CD4-positive, alpha-beta T cell treated with Interleukin-2 at 100 ng/mL for 4 hours (primary cell): ENCODE measurements at places on chromosomes 12 and 14.
A peak's percentile ranks its signal among the peaks of the same experiment; 100 is the strongest.

GRCh38 chr12:113651662-113652061, 180.0 kb upstream of the LHX5 start:
- no peak for DNase-seq

GRCh38 chr14:105388976-105389375, 9.4 kb upstream of the TEX22 start:
- DNase-seq: no peak

DNA sequence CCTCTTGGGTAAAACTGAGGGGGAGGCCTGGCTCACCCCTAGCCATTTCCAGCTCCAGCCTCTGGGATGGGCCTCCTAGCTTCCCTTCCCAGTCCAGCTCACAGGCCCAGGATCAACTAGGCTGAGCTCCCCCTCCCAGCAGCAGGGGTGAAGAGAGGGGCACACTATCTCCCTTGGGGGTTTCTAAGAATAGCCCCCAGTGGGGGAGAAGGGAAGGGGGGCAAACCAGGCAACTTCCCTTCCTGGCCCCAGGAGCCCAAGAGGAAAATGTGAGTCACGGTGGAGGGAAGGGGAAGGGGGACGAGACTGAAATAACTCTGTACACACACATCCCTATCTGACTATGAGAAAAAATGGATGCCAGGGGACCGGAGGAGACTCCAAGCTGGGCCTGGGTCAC, 9.0 kb downstream of the ADCY6 start:
- no peak for DNase-seq

DNA sequence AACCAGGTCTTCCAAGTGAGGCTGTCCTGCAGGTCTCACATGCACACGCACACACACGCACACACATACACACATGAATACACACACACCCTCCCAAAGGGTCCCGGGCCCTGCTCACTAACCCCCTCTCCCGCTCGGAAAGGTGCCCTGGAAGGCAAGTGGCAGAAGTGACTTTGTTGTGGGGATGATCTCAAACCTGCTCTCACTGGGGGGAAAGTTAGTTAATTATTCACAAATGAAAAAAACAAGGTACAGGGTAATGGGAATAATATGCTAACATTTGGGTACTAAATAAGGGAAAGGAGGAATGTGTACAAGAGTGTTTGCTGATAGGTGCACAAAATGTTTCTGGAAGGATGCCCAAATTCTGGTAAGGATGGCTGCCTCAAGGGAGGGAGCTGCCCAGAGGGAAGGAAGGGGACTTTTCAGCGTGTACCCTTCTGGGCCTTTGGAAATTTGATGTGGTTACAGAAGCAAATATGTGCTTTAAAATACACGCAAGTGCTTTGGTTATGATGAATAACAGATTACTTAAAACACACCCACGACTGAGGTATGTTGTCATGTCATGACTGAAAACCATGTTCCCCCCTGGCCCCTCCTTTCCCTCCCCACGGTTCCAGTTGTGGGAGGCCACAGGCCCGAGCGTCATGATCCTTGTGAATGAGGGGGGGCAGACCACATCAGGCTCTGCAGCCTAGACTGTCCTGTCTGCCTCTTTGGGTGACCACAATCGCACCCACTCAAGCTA, 43.3 kb upstream of the PLEKHG6 start:
- no peak for DNase-seq

DNA sequence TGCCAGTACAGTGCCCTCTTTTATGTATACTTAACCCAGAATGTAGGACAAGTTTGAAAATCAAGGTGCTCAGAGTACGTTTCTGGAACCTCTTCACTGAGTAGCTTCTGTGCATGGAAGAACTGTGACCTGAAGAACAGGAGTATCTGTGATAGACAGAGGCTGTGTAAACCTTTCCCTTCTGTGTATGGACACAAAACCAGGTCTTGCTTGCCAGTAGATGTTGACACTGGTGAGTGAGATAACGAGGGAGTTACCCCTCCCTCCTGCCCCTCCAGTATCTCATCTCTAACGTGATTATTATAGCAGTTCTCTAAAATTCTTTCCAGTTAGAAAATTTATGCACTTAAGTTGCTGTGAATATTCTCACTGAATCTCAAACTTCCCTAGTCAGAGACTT, 170.8 kb downstream of the RPL10L start:
- no peak for DNase-seq

GRCh38 chr14:35257809-35258208, 34.4 kb upstream of the PSMA6 start:
- no peak for DNase-seq

- DNase-seq: no peak
Observed at GRCh38 chr14:38521591-38521990, 265.7 kb upstream of the CLEC14A start.

GRCh38 chr12:28776913-28777422, 372.1 kb upstream of the FAR2 start:
- DNase-seq: no peak

GRCh38 chr12:2094597-2094996, 41.8 kb downstream of the CACNA1C start:
- no peak for DNase-seq

DNA sequence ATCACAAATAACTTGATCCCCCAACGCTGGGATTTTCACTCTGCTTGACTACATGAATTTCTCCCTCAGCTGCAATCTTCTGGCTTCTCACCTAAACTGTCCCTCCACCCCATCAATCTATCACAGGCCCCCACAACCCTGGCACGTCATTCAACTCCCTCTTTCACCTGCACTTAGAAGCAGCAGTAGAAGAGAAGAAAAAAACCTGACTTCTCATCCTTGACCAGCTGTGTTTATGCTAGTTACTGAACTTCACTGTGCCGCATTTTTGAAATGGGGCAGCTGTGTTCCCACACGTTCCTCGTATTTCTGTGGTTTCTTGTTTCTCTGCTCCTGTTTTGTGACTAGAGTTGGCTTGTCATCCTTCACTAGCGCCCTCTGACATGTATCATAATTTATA, 35.0 kb downstream of the ITPR2 start:
- no peak for DNase-seq

DNA sequence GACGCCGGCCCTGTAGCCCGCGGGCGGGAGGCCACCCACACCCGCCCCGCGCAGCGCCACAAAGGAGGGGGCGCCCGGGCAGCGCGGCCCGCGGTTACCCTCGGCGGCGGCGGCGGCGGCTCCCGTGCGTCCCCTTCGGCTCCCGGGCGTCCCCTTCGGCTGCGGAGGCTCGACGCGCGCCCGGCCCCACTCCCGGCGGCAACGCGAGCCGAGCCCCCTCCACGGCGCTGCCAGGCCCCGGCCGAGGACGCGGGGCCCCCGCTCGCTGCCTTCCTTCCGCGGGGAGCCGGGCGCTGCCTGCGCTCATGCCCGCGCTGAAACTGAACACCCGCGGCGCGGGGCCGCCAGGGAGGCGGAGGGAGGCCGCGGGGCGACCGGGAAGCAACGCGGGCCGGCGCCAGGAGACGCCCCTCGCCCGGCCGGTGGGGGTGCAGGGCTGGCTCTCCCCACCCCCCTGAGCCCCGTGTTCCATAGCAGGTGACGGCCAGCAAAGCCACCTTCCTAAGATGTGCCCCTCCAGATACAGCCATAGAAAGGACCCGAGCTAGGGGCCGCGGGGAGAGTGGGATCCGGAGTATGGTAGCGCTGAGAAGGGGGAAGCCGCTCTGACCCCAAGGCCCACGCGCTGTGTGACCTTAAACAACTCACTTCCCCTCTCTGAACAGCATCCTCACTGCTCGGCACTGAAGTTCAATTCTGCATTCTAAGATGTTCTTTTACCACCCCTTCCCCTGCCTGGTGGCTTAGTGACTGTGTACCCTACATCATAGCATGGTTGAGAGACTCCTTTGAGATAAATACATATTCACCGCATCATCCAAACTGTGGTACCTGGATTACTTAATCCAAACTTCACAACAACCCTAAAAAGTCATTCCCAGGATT, 42.8 kb downstream of the KDM2B start:
- peak; percentile 16 for DNase-seq

- no peak for DNase-seq
Observed at GRCh38 chr12:82554529-82554928, 132.2 kb upstream of the TMTC2 start.

DNA sequence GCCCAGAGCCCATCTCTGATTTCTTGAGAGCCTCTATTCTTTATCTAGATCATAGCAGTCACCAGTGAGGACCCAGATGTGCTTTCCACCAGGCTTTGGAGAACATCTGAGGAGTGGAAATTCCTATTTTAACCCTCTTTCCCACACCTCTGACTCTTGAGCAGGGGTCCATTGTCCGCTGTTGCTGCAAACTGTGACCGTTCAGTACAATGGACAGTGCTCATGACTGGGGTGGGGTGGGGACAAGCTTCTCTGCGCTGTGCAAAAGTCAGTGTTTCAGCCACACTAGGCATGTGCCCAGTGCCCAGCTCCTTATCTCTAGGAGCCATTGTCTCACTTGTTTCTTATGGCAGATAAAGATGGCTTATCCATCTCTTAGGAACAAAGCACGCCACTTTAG, 16.9 kb upstream of the KRT7 start:
- no peak for DNase-seq

DNA sequence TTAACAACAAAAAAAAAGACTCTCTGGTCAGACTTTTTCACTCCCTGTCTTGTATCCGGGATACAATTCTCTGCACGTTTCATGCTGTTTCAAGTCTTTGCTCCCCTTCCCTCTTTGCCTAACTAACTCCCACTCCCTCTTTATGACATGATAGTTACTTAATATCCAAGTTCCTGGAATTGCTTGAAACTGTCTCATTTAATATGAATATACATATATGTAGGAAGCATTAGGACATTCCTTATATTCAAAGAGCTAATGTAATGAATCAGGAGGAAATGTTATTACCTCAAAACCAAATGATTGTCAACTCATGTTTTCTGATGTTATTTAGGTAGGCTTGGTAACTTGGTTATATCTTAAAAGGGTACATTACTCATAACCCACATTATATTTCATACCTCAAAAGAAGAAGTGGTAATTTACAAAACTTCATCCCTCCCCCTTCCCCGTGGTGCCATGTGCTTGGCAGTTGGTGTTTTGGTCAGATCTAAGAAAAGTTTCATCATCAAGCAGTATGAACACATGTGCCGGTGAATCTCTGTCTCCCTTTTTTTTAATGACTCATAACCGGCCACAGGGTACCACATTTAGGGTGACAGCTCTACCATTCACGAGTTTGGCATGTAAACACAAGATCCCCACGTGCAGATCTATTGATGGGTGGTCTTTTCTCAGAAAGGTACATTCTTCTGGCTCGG, 56.5 kb downstream of the HCAR2 start:
- DNase-seq: peak; percentile 63

- peak; percentile 86 for DNase-seq
Observed at GRCh38 chr12:57741844-57742738, 2.7 kb upstream of the TSPAN31 start.

DNA sequence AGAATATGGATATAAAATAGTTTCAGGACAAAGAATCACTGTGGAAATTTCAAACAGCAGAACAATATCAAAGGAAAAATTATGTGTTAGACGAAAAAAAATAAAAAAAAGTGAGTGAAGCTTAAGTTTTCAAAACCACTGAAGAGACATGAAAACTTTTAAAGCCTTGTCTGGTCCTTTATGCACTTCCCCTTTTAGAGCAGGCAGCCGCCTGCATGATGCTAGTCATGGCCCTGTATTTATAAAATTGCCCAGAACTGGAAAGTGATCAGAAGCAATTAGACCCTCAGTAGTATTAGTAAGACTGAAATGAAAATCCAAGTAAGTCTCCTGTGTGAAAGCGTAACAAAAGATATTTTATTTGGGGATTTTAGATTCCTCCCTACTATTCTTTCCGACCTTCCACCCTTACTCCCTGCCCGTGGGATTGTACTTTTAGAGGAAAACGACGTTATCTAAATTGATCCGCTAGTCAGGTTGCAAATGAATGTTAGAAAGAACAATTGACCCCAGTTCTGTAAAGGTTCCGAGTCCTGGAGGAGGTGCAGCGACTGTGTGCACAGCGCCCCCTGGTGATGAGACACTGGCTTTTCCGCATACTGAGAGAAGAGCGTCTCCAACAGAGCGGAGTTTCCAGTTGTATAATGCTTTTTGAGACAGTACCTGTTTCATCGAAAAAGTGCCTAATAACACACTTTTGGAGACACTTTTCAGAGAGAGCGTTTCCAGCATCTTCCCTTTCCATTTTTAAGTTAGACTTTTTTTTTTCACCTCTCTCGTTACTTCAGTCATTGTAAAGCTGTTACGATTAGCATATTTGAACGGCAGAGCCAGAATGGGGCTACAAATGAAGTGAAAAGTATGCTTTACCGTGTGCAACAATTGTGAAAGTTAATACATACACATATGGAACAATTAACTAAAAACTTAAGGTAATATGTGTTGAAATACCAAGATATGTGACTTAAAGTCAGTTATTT, 12.4 kb downstream of the MGST1 start:
- DNase-seq: no peak

- no peak for DNase-seq
Observed at GRCh38 chr12:67714648-67715047, 66.1 kb downstream of the DYRK2 start.

DNA sequence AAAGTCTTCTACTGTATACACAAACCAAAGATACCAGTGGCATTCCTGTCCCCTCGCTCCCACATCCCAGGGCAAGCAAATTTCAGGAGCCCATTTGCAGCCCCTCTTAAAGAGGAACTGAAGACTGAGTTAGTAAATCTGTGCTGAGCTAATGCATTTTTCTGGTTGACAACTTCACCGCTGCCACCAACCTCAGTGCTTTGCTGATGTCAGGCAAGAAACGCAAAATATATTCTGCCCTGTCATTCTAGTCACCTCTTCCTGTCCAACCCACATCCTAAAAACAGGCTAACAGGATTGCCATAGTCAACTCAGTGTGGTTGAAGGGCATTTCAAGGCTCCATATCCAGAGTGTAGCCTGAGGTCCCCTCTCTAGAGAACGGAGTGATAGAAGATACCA, 59.4 kb upstream of the FICD start:
- DNase-seq: no peak

GRCh38 chr12:45658020-45658419, 71.5 kb upstream of the ARID2 start:
- DNase-seq: no peak

- DNase-seq: no peak
Observed at GRCh38 chr12:41635626-41636364, 447.7 kb downstream of the PDZRN4 start.

DNA sequence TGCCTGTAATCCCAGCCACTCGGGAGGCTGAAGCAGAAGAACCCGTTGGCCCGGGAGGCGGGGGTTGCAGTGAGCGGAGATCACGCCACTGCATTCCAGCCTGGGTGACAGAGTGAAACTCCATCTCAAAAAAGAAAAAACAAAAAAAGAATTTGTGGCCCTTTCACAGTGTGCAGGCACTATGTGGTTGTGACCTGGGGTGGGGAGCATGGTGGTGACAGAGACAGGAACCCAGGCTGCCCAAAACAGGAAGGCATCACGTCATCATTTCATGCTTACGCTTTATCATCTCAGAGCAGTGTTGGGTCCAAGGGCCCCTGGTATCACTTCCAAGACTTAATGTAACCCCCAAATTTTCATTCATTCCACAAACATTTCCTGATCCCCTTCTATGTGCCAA, 175.7 kb upstream of the GSC start:
- peak; percentile 49 for DNase-seq

GRCh38 chr14:55071870-55072640, 20.6 kb downstream of the MAPK1IP1L start:
- peak; percentile 64 for DNase-seq
